ENCODE measurements at places on chromosomes 12 and 14.
A peak's percentile ranks its signal among the peaks of the same experiment; 100 is the strongest.

DNA sequence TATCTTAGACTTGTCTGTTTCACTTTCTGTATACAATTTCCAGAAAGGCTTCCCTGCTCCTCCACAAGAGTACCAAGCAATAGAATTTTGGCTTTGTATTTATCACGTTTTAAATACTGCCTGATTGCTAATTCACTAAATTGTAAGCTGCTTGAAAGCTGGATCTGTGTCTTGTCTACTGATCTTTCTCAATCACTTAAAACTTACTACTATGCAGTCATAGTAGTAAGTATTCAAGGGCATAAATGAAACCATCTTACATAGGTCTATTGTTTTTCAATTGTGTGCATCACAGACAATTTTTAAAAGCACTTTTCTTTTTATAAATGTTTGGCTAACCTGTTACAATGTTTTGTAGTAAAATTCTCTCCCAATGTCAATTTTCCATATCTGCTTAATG lies 1.2 kb upstream of the GLIPR1L2 start:
- DNase-seq, result no peak

DNA sequence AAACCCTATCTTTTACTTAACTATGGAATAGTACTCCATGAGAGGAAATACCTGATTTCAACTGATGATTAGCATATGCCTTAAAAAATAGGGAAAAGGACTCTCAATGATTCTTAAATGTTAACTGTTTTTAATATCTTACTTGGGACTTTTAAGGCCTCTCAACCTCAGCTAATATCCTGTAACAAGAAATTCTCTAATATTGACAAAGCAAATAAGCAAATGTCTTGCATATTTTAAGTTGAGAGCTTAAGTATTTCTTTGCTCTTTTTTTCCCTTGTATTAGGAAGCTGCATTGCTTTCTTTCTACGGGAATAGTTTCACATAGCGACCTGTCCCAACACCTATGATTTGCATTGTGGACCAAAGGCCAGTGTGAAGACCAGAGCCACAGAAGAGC lies 249.9 kb downstream of the BCAT1 start:
- no peak for DNase-seq

- DNase-seq, result peak; percentile 93
Measured at GRCh38 chr14:103512701-103513611, 9.7 kb downstream of the CKB start.

- no peak for DNase-seq
Measured at GRCh38 chr14:60309867-60310552, 61.0 kb downstream of the PPM1A start.

DNA sequence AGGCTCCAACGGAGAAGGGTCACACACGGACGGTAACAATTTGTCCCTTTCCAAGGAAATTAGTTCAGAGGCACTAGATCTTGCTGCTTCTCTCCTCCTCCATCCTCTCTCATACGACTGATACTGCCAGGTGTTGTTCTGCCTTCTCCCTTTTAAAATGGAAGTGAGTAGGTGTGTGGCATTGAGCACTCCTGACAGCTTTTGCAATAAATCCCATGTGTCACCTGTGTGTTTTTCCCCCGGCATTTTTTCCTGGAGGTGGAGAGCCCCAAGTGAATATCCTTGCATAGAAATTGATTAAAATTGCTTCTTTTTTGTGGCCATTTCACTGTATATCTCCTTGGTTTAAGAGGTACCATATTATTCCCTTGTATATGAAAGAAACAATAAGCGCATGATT lies 26.2 kb upstream of the AKAP5 start:
- no peak for DNase-seq

Measured in AG20443 (cell line).